Stimulated activated CD4-positive, alpha-beta T cell treated with anti-CD3 and anti-CD28 coated beads, Interleukin-4, amount 100 ng/mL, for 48 hours (primary cell): ENCODE measurements at places on chromosomes 3 and 15.

GRCh38 chr15:49313650-49314049 lies 109.4 kb upstream of the FGF7 start:
- DNase-seq = no peak

DNA sequence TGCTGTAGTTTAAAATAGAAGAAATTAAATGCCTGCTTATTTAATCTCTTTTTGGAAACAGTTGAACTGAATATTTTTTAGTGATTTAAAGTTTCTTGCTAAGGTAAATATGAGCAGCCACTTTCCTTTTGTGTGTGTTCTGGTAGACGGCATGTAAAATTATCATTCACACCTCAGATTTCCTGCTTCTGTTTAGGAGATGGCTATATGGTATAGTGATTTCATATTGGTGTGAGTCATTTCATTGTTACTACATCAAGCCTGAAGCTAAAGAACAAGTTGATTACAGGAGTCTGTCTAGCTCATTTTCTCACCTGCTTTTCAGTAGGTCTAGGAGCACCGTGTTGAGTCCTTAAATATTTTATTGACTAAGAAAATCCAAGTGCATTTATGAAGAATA lies 2.2 kb downstream of the LRCH3 start:
- DNase-seq = no peak

GRCh38 chr3:192212335-192212734 lies 515.0 kb downstream of the FGF12 start:
- no peak for DNase-seq

DNA sequence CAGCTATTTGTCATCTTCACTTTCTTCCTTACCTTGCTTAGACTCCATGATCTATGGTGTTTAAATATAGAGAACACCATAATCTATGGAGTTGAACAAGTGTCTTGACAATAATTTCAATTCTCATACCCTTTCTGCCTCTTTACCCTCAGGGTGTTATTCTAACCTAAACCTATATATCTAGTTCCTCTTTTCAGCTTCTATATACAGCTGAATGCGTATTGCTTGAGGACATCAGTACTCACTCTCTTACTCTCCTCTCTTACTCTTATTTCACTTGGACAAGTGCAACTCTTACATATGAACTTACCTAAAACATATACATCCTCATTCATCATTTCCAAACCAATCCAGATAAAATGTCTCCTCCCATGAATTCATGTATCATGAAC lies 187.1 kb downstream of the RAP2B start:
- no peak for DNase-seq
